ENCODE measurements at places on chromosomes 6 and 20.

GRCh38 chr6:41147917-41148316 is 6.2 kb downstream of the TREML1 start:
- no peak for DNase-seq

- no peak for DNase-seq
Measured at GRCh38 chr6:40710626-40711330, 123.6 kb upstream of the LRFN2 start.

DNA sequence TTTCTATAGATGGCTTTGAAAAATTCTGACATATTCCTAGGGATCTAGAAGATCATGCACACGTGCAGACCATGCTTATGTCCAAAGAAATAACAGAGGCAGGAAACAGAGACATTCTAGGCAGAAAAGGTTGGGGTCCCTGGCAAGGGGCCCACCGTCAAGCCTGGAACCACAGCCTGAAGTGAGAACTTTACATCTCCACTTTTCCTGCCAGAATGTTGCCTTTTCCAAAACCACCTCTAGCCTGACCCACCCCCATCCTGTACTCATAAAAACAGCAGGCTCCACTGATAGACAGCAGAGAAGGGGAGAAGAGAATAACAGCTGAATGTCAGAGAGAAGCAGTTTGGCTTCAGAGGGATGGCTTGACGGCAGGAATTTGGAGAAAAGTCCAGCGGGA is 257.3 kb upstream of the NT5E start:
- DNase-seq, result no peak

DNA sequence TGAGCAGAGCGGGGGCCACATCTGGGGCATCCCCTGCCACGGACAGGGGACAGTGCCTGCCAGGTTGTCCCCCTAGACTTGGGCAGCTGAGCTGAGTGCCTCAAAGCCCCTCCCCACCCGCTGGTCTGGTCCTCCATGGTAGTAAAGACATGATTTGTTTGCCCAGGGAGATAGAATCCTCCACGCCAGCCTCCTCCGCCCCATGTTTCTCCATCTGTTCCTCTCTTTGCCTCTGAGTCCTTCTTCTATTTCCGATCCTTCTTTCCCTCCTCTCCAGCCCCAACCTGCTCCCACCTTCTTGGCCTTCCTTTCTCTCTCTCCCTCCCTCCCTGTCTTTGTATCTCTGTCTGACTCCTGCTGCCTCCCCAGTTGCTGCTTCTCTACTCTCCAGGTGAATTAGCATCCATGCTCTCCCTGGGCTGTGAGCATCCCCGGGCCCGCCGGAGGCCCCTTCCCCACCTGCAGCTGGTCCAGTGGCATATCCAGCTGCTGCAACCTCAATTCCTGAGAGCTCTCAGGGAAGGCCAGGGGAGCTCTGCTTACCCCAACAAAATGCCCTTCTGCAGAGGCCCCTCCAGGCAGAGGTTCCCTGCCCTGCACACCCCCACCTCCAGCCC is 45.8 kb downstream of the CPNE5 start:
- no peak for DNase-seq

DNA sequence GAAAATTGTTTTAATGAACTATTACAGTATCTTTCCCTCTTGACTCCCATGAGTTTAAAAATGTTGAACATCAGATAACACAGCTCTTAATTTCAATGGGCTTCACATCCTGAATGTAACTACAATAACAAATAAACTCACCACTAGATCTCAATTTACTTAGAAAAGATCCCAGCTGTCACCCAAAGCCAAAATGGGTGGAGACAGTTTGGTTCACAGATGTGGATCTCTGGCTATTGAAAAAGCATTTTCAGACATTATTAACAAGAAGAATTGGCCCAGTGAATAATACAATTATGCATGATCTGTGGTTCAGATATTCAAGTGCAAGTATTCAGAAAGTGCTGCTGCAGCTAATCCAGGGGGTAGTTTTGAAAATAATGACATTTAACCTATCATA is 184.7 kb upstream of the RALGAPA2 start:
- no peak for DNase-seq

DNA sequence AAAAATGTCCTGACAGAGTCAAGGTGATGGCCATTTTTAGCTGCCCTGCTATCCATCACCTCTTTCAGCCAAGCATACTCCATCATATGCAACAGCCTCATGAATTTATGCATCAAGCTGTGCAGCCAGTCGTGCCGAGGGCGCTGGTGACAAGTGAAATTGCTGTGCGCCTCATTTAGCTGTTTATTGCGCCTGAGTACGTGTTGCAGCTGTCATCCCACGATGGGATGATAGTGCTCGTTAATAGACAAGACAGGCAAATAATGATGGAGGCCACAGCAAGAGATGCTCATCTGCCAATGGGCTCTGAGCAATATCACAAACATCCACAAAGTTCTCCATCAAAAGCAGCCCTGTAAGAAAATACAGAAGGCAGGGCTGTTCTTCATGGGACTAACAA is 562.3 kb upstream of the POU3F2 start:
- DNase-seq, result no peak

GRCh38 chr20:38222231-38222922 is 38.2 kb downstream of the KIAA1755 start:
- DNase-seq, result peak; percentile 40

DNA sequence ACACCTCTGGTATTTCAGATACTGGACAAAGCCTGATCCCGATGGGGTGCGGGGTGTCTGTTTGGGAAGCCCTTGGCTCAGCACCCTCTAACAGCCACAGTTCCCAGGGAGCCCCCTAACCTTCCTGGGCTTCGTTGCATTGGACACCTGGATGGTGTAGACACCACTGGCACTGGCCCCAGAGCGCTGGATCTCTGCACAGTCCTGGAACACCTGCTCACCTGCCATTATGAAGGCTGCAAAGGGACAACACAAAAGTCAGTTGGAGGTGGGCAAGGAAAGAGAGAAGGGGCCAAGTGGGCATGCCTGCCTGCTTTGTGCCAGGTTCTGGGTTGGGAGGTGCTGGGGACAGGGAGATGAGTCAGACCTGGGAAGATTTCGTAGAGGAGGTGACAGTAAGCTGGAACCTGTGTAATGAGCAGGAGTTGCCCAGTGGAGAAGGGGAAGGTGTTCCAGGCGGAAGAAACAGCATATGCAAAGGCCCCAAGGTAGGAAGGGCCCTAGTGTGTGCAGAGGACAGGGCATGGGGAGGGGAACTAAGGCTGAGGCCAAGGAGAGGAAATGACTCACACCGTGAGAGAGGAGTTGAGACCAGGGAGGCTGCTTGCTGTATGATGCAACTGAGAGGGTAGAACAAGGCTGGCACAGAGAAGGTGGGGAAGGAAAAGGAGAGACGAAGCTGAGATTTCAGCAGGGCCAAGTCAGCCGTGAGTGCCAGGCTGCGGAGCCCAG is 34.9 kb downstream of the ANGPT4 start:
- DNase-seq, result no peak

GRCh38 chr6:154993026-154993425 is 2.1 kb upstream of the TIAM2 start:
- DNase-seq, result no peak

GRCh38 chr6:43714311-43715055 is 26.9 kb upstream of the MRPS18A start:
- no peak for DNase-seq

Measured in foreskin melanocyte (primary cell).